ENCODE measurements at places on chromosomes 7 and 10.

DNA sequence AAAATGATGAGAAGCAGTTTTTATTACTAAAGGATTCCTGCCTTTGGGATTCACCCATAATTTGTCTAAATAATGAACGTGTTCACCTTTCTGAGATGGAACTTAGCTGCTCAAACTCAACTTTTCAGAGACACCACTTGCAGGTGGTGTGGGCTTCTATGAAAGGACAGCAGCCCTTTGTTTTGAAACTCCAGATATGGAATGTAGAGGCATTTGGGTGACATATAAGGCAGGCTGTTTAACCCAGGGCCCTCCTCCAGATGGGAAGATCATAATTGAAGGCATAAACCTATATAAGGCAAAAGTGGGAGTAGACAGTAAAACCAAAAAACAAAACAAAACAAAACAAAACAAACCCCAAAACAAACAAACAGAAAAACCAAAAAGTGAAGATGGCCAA is 11.9 kb upstream of the HUS1 start:
- DNase-seq, result no peak

- no peak for DNase-seq
Observed at GRCh38 chr10:76091926-76092325, 660.5 kb downstream of the LRMDA start.

DNA sequence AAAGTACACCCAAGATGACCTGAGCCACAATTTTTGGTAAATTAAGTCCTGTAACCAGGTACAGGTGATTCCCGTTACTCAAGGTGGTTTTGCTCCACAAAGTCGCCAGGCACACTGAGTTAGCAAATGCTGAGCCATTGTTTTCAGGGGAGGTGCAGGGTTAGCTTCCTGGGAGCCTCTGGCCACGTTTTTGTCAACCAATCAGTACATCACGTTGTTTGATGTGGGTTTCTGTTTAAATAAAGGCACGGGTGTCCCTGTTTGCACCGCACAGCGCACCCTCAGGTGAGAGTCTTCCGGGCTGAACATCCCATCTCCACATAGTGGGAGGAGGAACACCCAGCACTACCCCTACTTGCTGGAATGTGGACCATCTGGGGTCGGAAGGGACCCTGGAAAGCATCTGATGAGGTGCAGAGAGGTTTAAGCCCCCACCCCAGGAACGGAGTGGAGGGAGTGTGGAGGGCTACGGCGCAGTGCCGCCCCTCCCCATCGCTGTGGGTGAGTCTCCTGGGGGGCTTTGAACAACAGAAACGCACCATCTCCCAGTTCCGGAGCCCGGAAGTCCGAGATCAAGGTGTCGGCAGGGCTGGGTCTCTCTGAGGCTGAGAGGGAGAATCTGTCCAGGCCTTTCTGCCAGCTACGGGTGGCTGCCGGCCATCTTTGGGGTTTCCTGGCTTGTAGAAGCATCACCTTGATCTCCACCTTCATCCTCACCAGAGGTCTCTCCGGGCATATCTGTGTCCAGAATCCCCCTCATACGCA is 42.5 kb downstream of the PRKAG2 start:
- no peak for DNase-seq

DNA sequence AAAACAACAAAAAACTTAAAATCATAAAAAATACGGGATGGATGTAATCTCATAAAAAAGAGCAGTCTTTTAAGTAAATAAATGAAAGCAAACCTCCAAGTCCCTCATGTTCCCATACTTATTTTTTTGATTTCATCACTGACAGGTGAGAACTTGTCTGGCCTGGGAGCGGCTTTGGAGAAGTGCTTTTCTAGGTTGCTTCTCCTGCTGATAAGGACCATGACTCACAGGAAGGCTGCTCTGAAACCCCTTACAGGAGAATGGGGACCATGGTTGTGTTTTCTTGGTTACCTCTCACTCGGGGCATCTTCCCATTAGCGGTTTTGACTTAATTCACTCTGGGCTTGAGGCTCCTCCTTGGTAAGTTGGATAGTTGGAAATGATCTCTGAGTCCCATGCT is 237.4 kb downstream of the CAMK1D start:
- no peak for DNase-seq

DNA sequence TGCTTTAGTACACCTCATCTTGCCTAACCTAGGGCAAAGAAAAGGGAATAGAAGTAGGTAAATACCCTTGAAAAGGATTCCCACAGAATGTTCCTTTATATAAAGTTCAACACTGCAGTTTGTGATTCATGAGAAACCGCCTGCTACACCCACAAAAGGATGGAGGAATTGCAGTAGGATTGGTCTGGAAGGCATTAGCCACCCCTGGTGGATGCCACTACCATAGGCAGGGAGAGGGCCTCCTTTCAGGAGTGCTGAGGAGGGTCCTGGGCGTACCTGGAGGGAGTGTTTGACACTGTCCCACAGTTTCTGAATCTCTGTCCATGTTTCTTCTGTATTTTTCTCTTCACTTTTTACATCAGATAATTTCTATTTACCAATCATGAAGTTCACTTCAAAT is 221.8 kb upstream of the TMEM72 start:
- no peak for DNase-seq

- DNase-seq, result peak; percentile 1
Observed at GRCh38 chr10:97157578-97158095, 28.1 kb downstream of the SLIT1 start.

GRCh38 chr7:150787321-150788281 is 12.6 kb downstream of the TMEM176B start:
- DNase-seq, result peak; percentile 28

- no peak for DNase-seq
Observed at GRCh38 chr7:151775547-151776443, 101.1 kb downstream of the PRKAG2 start.

- no peak for DNase-seq
Observed at GRCh38 chr7:20407585-20408466, 77.1 kb downstream of the ITGB8 start.

- DNase-seq, result no peak
Observed at GRCh38 chr7:915291-916218, 38.9 kb downstream of the ADAP1 start.

DNA sequence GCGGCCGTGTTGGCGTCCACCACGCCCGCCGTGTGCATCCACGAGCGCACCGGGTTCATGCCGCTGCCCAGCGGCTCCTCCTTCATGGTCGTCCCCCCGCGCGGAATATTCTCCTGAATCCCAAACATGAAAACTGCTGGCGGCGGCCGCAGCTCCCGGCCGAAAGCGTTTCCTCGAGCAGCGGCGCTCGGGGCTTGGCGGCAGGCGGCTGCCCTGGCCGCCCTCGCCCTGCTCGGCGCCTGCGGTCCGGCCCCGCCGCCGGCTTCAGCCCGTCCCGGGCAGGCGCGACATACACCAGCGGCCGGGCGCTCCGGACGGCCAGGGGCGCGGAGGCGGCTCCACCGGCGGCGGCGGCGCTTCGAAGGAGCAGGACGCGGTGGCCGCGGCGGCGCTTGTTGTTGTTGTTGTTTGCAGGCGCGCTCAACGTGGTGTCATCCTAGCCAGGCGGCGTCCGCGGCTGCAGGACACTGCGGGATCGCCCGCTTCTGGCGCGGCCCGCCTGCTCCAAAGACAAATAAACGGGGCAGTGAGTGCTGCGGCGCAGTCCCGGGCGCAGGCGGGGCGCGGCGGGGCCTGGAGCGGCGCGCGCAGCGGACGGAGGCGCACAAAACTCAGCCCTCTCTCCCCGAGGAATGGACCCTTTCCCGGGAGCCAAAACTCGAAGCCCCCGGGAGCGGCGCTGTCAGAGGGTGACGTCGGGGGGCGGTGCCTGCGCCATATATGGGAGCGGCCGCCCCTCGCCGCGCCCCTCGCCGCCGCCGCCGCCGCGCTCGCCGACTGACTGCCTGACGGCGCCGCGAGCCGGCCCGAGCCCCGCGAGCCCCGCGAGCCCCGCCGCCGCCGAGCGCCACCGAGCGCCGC is at the start of gene EBF3:
TSS of gene EBF3 (minus strand) at position 634 of the 861 bp plus-strand sequence. CDS start at position 128, 506 bp downstream.
- peak; percentile 41 for DNase-seq

DNA sequence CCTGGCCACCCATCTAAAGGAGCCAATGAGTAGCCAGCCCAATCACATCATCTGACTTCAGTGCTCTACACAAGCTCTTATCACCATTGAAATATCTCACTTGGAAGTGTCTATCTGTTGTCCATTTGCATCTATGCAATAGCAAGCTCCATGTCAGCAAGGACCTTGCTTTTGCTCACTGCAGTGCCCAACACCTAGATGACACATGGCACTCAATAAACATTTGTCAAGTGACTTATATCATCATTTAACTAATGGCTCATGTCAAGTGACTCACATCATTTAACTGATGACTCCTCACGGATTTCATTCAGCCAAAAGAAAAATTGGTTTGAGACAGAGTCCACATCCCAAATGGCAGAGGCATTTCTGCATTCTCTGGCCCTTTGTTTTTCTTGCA is 92.9 kb upstream of the ADAM12 start:
- no peak for DNase-seq

DNA sequence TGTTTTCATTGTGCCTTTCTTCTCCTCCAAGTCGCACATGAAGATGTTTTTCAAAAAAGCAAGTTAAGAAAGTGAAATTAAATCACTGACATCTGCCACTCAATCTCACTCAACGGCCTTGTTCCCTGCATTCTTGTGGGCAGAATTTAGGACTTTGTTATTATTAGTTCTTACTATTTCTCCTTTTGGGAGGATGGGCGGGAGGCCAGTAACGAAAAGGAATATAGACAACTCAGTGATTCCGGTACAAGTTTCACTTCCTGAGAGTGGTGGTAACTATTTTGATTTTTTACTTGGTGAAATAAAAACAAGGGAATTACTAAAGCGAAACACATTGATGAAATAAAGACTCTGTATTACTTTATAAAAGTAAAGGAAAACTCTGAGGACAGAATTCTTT is 231.9 kb upstream of the HABP2 start:
- peak; percentile 20 for DNase-seq

DNA sequence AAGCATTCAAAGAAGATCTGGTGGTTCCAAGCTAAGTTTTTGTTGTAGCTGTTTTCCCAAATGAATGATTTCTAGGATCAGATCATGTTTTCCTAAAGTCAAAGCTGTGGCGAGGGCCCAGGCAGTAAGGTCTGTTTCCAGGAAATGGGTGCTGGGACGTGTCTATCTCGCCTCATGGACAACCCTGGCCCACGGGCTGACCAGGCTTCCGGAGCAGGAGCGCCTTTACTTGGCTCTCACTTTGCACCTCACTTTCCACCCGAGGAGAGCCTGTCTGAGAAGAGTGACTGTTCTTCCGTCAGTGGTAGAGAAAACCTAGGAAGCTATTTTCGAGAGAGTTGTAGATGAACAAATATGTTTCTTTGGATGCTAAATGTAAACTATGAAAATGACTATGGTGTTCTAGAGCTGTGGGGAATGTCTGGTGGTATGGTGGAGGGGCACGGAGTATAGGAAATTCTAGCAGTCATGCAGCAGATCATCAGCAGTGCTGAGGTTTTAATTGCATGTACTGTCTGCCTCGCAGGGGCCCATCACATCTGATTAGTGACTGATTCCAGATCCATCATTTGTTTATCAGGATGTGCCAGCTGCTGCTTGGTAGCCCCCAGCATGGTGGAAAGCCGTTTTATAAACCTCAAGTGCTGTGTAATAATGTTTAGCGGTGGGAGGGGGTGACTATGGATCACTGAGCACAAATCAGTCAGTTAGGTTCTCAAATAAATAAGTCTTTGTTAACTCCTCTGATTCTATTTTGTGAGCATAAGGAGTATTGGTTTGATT is 66.6 kb downstream of the VWC2 start:
- no peak for DNase-seq

- no peak for DNase-seq
Observed at GRCh38 chr7:27107391-27108381, 5.2 kb upstream of the HOXA2 start.

GRCh38 chr7:1124164-1124563 is 35.8 kb downstream of the ZFAND2A start:
- DNase-seq, result no peak

- DNase-seq, result no peak
Observed at GRCh38 chr7:123647106-123647730, 8.4 kb upstream of the LMOD2 start.

- no peak for DNase-seq
Observed at GRCh38 chr10:94983555-94983954, 45.1 kb downstream of the CYP2C9 start.

DNA sequence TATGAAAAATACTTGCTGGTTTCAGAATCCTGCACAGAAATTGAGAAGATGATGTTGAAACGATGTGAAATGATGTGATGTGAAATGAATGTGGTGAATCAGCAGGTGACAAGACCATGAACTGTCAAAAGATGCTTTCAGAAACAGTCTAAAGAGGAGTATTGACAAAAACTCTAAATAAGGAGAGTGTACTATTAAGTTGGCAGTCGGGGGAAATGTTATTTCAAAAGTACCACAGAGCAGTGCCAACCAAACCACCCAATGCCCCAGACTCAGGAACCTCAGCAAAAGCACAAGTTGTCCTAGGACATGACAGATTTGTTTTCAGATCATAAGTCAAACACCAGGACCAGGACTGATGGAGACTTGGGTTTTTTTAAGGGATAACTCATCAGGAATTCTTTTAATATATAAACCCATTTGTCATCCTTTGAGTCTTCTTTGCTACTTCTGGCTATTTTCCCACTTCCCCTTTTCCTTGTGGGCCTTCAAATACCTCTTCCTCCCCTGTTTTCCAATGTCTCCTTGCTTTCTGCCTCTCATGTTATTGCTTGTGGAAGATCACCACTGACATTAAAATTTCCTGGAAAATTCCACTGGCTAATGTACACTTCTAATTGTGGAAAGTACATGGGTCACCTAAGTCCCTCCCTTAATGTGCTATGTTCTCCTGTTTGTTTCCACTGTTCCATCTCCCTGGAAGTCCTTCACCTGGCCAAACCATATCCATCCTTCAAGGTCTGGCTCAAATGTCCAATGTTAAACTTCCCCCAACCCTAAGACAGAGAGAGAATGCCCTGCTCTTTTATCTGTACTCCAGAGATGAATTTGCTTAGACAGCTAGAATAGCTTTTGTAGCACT is 10.2 kb upstream of the PPP1R3C start:
- DNase-seq, result no peak

GRCh38 chr7:106954840-106955239 is 89.7 kb upstream of the PRKAR2B start:
- no peak for DNase-seq

DNA sequence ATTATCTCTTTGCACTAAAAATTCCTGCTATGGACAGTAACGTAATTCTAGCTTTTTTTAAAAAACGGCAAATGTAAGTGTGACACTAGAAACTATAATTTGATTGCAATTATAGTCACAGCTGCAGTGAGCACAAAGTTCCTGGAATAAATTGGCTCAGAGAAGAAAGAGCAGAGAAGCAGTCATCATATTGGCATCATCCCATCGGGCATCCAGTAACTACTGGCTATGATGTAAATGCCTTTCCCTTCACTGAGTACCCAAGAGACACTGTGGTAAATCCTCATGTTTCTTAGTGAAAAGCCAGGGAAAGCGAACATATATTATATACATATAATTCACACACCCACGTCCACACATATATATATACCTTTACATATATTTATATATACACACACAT is 43.6 kb downstream of the PIP4K2A start:
- no peak for DNase-seq

DNA sequence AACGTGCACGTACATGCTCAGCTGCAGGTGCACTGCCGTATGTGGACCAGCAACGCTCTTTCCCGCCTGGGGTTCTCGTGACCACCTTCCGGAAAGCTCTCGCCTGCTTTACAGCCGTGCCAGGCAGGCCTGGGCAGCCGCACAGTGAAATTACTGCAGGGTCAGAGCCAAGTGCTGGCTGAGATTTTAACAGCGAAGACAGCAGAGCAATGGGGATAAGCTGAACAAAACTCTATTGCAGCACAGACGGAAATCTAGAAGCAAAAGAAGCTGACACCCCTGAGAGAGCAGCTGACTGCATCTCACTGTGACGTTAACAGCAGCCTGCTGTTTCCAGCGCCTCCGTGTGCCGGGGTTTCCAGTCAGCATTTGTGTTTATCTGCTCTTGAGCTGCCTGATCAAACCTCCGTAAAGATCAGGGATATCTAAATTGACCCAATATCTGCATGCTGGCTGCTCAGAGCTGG is 179.0 kb downstream of the DIP2C start:
- no peak for DNase-seq
